ENCODE measurements at places on chromosomes 2 and 18.

GRCh38 chr18:60266558-60266957 lies 106.0 kb downstream of the MC4R start:
- no peak for DNase-seq

DNA sequence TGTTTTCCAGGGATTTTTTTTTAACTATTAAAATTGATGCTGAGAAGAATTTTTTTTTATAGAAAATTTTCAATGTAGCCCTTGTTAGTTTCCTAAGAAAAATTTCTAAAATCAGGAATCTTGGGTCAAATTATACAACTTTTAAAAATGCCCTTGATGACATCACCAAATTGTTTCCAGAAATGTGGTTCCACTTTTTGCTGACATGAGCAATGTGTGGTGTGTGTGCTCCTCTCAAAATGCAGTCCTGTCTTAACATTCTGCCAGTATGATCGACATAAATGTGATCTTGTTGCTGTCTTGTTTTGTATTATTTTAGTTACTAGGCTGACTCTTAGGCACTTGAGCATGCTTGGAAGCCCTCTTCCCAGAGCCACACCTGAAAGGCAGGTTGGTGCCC lies 89.7 kb upstream of the ST6GAL2 start:
- DNase-seq: no peak

DNA sequence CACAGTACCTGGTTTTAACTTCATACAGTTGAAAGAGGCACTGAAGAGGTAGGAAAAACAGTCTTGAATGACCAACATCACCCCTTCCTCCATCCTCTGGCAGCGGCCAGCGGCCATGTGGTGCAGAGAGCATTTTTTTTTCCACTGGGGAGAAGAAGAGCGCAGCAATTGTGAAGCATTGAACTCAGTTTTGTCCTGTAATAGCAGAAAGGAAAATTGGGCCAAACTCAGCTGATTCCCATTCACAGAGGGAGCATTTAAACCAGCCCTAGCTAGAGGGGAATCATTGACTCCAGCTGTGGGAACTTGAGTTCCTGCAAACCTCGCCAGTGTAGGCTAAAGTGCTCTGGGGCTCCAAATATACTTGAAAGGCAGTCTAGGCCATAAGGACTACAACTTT lies 316.6 kb upstream of the CHST9 start:
- DNase-seq: no peak

DNA sequence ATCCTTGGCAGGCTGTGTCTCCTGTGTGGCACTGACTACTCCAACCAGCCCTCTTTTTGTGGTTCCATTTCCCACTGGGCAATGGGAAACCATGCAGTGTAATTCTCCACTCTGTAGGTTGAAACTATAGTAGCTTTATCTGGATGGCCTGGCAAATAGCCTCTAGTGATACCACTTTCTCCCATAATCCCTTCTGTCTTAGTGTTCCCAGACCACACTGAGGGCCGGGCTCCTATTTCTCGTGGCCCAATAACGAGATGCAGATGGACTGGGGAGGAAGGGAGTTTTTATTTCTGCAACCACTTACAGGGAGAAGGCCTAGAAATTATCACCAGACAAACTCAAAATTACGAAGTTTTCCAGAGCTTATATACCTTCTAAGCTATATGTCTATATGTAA lies 24.7 kb downstream of the SKA1 start:
- DNase-seq: no peak

DNA sequence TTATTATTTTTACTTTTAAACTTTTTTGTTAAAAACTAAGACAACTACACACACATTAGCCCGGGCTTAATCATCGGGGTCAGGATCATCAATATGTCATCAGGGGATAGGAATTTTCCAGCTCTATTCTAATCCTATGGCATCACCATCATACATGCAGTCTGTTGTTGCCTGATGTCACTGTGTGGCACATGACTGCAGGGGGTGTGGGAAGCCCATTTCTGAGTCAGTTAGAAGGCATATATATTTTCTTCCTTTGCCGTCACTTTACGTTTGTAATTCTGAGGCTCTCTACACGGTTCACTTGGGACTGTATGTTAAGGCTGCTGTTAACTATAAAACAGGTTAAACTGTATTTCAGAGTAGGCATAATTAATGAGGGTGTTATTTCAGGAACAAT lies 144.4 kb upstream of the ITGA6 start:
- DNase-seq: no peak

DNA sequence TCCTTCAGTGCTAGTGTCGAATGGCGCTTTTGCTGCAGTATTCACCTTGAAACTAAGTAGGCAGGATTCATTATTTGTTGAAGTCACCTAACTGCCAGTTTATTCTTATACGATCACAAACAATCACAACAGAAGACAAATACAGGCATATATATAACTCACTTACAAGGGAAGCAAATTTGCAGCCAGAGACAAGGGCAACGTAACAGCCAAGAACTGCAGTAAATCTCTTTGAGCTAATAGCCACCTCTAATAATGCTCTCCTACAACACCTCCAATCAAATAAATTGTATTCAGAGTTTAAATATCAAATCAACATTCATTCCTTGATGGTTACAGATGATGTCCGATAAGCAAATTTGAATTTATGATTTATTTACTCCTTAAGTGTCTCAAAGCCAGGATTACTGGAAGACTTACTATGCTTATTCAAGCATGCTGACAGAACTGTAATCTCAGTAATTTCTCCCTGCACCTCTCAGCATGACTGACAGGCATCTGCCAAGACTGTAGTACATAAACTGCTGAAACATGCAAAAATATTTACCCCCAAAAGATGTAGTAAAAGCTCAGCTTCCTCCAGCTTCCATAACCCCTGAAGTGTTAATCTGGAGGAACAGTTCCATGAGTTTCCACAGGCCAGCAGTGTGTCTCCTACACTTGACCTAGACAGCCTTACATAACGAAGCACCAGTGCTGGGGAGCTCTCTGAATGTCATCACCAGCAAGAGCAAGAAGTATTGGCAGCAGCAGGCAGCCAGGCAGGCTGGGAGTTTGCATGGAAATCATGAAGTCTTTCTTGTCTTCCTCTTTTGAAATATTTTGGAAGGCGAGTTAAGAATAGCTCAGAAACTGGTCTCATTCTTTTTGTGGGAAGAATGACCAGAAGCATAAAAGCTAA lies 20.9 kb upstream of the SCN1A start:
- no peak for DNase-seq

DNA sequence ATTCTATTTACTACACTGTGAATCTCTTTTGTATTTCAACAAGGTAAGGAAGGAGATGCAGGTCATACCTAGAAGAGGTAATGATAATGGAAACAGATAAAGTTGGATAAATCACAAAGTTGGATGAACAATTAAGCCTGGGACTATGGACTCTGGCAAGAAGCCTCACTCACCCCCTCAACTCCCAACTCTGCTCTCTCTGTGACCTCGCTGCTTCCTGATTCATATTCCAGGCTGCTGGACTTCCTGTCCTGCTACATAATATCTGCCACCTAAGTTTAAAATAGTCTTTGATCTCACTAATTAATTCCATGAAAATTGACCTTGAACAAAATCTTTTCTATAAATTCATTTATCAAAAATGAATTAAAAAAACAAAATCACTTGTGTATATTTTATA lies 215.3 kb downstream of the CALCRL start:
- DNase-seq: no peak

GRCh38 chr18:10081492-10081891 lies 167.7 kb downstream of the VAPA start:
- no peak for DNase-seq

- DNase-seq: no peak
These were observed 5.7 kb upstream of the PIK3C3 start for GRCh38 chr18:41949206-41949920.

DNA sequence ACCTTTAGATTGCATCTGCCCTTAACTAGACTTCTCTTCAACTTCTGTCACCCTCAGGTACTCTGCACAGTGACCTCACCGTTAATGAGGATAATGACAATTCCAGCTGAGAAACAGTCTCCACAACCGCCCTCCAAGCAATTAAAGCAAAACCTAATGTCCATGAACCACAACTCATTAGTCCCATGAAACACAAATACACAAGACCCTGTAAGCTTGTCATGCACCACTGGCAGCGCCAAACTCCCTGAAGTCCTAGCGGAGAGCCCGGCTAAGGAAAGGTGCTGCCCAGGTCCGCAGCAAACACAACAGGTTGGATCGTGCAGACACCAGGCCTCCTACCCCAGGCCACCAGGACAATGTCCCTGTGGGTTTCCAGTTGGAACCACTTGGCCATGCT lies 7.4 kb downstream of the SMAD7 start:
- DNase-seq: no peak

DNA sequence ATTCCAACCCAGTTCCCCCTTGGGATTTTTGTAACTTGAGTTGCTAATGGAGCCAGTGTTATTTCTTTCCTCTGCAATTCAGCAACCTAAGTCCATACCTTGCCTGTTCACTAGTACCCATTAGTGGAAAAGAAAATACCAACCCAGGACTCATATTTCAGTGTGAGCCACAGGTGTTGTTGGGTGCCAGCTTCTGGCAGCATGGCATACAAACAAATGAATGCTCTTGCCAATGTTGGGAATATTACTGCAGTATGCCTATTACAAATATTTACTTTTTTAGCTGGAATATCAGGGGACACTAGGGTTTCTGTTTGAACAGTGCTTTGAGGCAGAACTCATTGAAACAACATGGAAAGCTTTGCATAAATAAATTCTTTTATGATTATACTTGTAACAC lies 130.2 kb downstream of the NCKAP5 start:
- no peak for DNase-seq

DNA sequence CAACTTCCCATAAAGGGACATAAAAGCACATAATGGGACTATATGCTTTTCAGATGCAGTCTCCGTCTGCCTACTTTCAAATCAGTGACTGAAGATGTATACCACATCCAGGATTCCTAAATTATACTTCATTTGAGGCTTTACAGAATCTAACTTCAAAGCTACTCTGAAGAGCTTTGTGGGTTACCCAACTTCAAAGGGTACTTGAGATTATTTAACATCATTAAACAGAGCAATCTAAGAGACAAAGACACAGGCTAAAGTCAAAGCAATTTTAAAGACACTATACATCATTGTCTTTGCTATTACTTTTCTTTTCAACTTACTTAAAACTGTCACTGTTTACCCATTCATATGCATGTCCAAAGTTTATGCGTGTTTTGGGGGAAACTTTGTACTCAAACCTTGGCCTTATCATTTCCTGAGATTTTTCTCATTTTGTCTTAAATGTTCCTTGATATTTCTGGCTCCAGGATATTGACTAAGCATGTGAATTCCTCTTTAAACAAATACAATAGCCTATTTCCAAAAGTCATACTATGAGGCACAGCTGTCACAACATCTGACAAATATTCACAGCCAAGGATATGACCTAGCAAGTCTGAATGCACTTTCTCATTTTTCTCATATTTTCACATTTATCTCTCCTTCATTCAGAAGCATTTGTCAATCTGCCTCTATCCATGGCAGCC lies 1985.1 kb upstream of the PIK3C3 start:
- DNase-seq: no peak

DNA sequence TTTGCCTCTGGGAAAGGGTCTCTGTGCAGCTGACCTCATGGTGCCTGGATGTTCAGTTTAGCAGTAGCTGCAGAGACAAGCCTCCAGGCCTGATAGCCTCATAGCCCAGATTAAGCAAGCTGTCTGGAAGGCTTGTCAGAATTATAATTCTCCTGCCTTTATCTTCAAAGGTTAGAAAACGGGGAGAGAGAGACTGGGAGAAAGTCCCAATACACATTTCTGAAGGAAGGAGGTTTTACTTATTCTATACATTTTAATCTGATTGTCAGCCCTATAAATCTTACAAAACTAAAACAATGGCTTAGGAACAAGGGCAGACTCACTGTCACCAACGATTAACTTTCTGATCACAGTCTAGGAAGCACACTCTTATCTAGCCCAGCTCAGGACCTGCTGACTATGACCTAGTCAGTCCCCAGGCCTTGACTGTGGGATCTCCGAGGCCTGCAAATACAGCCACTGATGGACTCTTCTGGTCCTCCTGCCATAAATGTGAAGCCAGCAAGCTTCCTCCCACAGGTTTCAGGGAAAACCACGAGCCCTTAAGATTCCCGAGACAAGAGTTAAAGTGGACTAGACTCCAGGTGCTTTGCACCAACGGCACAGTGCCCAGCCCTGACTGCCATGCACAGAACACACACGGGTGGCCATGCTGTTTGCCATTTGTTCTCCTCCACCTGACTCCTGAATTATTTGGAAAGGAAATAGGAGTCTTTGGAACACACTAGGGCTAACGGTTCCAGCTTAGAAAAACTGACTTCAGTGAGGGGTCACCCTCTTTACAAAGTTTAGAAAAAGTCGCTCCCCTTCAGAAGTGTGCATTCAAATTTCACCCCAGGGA lies 111.4 kb upstream of the SMAD7 start:
- no peak for DNase-seq

GRCh38 chr2:186429104-186429503 lies 57.0 kb upstream of the ZC3H15 start:
- no peak for DNase-seq
